Stimulated activated CD4-positive, alpha-beta T cell treated with anti-CD3 and anti-CD28 coated beads, Interleukin-2, amount 100 ng/mL, for 4 hours (primary cell): ENCODE measurements at places on chromosomes 2 and 18.

GRCh38 chr2:187307606-187308005 is 140.4 kb downstream of the CALCRL start:
- no peak for DNase-seq

GRCh38 chr2:57490741-57491140 is 555.9 kb upstream of the VRK2 start:
- DNase-seq = no peak

DNA sequence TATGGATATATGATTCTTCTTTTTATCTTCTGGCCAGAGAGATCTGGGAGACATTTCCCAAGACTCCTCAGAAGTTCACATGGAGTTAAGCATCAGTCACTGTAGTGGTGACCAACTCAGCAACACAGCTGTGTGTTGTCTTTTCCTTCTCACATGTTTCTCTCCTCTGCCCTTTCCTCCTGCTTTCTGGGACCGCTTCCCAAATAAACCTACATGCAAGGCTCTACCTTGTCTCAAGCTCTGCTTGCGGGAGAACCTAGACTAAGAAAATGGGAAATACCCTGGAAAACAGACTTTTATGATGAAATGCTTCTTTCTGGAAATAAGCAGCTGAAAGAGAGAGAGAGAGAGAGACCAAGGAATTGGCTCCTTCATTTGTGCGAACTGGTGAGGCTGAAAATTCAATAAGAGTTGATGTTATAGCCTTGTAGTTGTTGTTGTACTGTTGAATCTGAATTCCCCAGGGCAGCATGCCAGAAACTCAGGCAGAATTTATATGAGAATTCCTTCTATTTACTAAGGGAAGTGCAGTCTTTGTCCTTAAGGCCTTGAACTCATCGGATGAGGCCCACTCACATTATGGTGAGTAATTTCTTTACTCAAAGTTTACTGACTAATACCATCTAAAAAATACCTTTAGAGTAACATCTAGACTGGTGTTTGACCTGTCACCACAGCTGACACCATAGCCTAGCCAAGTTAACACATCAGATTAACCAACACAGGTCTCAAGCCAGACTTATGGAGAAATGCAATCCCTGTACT is 22.7 kb upstream of the DSC1 start:
- no peak for DNase-seq

GRCh38 chr2:88666576-88666975 is 24.9 kb upstream of the RPIA start:
- no peak for DNase-seq

DNA sequence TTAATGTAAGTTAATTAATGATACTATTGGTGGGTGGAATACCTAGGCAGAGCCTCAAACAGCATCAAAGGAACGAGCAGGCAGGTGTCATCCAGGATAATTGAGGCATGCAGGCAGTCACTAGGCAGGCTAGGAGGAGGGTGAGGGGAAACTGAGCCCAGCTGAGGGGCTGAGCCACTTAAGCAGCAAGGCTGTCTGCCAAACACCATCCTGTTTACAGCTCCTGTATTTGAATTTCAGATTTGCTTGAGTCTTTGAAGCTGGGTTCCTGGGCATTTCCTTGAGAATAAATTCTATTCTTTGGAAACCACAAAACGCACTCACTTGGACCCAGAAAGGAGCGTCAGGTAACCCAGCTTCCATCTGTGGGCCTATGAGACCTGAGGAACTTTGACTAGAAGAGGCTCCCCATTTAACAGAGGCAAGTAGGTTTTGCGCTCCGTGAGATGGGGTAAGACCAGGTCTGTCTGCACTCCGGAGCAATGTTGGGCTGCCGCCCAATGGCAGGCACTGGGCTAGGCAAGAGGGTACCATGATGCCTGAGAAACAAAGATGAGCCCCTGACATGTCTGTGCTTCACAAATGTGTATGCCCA is 2.0 kb downstream of the EDAR start:
- peak; percentile 24 for DNase-seq

- no peak for DNase-seq
Observed at GRCh38 chr2:230869914-230870543, 5.3 kb downstream of the ITM2C start.

DNA sequence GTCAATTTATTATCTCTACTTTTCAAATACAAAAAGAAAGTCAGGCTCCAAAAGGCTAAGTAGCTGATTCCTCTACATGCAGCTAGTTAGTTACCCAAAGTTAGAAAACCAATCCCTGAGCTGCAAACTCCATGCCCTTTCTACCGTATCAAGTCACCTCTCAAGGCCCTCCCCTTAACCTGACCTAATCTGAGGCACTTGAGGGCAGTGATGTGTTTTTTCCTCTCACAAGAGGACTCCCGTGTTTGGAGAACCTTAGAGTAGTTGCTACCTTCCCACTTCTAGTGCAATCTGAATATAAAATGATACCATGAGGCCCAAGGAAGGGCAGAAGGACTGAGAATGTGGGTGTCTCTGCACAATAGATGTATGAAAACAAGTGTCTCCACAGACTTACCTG is 907.9 kb upstream of the CELF4 start:
- DNase-seq = no peak

DNA sequence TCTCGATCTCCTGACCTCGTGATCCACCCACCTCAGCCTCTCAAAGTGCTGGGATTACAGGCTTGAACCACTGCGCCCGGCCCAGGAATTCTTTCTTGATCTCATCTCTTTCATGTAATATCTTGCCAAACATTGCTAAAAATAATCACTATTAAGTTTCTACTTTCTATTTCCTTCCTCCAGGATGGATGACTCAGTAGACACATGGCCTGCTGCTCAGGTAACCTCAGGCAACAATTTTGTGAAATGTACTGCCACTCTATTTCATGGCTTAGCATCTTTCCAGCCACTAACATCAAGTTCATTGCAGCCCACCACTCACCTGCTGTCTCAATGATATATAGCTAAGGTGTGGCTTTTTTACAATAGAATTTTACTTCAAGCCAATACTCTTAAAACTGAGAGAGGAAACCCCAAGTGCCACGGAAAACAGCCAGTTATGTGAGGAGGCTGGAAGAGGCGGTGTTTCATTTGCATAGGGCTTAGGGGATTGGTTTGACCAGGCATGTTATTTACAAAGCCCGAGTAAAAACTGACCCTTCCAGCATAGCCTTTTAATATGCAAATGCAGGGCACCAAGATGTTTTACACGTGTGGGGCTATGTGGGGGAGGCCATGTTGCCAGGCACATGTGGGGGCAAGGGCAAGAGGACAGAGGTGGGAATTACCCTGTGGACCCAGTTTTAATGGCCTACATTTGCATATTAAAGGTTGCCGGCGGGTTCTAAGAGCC is 11.3 kb upstream of the SUMO1 start:
- DNase-seq = no peak

- DNase-seq = no peak
Observed at GRCh38 chr2:203033395-203033794, 18.7 kb downstream of the NBEAL1 start.

DNA sequence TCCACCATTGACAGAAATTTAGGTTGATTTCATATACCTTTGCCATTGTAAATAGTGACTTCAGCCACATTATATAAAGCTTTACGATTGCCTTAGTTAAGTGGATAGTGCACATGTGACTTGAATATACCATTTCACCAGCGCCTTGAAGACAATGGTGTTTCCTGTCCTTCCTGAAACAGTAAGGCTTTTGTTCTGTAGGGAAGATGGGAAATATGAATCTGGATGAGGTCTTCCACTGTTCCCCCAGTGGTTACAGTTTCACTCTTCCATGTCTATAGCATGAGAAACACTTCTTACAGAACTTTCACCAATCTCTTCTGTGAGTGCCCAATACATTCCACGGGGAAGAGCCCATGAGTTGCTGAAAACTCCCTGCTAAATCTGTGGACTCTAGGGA is 240.5 kb downstream of the TRIB2 start:
- DNase-seq = no peak

DNA sequence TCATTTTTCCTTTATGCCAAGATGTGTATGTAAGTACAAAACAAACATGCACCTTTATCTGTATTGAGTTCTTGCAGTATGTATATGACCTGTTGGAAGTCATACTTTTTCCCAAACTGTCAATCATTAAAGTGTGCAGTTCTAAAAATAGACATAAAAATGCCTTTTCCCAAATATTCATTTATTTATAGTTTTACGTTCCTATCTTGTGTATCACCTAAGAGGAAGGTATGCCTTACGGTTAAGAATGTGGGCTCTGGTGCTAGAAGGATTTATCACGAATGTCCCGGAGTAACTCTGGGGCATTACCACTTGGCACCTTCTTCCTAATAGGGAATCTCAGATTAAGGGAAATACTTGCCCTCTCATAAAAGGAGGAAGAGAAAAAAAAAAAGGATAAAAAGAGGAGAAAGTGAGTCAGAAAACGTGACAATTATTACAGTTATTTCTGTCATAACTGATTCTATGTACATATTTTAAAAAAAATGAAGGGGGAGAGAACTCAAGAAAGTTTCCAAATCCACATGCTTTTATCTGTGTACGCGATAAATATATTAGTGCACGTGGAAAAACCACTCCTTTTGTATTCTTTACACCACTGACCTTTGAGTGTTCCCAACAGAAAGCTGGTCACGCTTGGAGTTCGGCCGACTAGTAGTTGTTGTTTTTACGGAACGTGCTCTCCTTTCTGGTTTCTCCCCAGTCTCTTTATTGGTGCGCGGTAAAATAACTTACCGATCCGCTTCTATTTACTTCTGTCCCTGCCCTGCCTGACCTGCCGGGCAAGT is 721 bp downstream of the MCEE start:
- no peak for DNase-seq

DNA sequence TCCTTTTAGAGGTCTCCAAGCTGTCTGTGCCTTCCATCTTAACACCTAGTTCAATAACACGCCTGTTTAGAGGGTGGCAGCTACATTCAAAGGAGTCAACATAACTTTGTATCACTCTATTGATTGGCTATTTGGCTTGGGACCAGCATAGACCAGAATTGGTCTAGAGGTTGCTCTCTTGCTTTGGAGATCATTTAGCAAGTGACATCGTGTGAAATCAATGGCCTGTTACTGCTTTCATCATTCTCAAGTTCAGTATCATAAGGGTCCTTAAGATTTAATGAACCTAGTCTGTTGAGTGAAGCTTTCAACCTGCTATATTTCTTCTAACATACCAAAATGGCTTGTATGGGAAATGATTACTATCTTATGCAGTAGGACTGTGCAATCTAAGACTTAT is 768.2 kb downstream of the NRXN1 start:
- no peak for DNase-seq

- no peak for DNase-seq
Observed at GRCh38 chr2:12897181-12897580, 180.4 kb downstream of the TRIB2 start.

DNA sequence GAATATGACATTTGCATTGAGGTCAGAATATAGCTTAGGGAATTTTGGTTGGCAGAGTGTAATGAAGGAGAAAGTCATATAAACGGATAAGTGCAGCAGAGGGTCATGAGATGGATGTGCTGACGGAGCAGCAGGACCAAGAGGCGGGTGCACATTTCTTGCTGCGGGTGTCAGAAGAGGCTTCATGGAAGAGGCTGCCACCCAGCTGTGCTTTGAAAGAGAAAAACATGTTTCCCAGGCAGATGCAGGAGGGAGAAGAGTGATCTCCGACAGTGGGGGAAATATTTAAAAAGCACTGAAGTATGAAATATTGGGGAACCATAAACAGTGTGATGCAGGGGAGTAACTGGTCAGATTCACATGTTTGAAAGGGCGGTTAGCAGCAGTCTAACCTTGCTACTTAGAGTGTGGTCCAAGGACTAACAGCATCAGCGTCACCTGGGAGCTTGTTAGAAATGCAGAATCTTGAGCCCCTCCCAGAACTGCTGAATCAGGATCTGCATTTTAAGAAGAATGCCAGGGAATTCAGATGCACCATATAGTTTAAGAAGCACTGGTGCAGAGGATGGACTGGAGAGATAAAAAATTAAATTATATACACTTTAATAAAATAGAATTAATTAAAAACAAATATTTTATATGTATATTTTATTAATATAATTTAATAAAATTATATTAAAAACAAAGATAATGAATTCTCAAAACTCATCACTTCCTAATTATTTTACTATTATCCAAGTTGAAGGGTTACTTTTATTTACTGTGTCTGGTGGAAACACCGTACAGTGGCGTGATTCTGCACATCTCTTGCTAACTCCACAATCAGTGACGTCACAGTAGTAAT is 36.1 kb upstream of the SCYGR1 start:
- no peak for DNase-seq

DNA sequence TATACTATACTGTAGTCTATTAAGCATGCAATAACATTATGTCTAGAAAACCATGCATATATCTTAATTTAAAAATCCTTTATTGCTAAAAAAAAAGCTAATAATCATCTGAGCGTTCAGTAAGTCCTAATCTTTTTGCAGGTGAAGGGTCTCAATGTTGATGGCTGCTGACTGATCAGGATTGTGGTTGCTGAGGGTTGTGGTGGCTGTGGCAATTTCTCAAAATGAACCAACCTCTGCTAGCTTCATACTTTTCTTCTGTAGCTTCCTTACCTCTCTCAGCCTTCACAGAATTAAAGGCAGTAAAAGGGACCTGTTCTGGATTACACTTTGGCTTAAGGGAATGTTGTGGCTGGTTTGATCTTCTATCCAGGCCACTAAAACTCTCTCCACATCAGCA is 235.8 kb downstream of the NBAS start:
- no peak for DNase-seq

DNA sequence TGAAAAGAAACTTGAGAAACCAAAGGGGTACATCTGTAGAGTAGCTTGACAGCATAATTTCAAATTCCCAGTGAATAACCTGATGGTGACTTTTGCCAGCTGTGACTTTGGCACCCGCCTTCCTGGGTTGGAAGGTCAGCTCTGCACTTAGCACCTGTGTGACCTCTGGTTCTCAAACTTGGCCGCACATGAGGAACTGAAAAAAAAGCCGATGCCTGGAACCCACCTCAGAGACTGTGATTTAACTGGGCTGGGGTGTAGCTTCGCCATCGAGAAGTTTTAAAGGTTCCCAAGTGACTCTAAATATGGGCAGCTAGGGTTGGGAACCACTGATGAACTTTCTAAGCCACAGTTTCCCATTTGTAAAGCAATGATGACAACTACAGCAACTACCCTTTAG is 6.5 kb downstream of the EFEMP1 start:
- DNase-seq = no peak
